ENCODE measurements at places on chromosomes 6 and 20.

- no peak for DNase-seq
Measured at GRCh38 chr20:63309261-63310071, 16.5 kb downstream of the COL20A1 start.

DNA sequence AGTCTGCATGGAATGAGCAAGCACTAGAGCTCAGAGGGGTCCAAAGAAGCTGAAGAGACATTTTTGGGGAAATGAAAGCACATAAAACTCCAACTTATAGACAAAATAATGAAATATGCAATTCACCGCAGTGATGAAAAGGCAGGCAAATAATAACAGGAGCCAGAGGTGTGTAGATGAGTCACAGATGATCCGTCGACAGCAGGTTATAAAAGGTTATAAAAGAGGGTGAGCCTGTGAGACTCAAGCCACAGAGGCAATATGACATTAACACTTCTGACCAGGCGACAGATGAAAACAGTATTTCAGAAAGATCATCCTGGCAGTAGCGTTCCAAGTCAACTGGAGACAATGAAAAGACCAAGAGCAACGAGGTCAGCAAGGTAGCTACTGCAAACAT is 35.8 kb upstream of the ANKRD60 start:
- DNase-seq = no peak

- no peak for DNase-seq
Measured at GRCh38 chr6:98932381-98932780, 15.4 kb downstream of the FBXL4 start.

GRCh38 chr6:16157909-16158308 is 29.0 kb downstream of the MYLIP start:
- no peak for DNase-seq

- no peak for DNase-seq
Measured at GRCh38 chr20:54176610-54177009, 2.8 kb upstream of the CYP24A1 start.

GRCh38 chr6:137699031-137699683 is 167.9 kb upstream of the TNFAIP3 start:
- DNase-seq = no peak

DNA sequence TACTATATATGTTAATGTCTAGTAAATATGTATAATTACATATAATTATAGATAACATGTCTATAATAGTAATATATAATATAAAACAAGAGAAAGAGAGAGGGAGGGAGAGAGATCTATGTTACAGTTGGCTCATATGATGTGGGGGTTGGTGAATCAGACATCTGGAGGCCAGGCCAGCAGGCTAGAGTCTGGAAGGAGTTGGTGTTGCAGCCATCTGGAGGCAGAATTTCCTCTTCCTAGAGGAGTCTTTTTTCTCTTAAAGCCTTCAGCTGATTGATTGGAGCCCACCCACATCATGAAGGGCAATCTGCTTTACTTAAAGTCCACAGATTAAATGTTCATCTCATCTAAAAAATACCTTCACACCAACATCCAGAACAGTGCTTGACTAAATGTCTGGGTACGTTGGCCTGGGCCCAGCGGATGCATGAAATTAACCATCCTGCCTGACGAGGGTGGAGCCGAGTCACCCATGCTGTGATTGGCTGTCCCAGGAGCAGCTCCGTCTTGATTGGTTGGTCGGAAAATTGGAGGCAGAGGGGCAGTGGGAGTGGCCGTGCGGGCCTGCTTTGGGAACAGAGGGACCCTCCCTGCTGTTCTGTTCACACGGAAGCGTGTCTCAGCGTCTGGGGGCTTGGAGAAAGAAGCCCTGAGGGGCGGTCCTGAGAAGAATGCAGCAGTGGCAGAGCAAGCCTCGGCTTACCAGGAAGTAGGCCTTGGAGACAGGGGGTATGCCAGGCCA is 392.4 kb downstream of the QKI start:
- no peak for DNase-seq

DNA sequence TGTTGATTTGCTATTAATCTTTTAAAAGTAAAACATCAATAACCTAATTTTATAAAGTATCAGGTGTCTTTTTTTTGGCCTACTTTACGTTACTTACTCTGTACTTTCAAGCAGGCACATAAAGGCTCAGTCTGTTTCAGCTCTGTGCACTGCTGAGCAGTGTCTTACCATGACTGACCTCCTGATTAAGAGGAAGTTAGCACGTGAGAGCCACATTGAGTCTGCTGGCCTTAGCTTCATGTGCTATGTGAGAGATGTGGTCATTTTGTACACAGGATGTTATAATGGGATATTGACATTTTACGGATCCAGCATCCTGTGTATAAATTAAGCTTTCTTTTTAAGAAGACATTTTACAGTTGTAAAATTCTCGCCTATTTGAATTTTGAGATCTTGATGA is 31.9 kb downstream of the ARID1B start:
- DNase-seq = no peak

DNA sequence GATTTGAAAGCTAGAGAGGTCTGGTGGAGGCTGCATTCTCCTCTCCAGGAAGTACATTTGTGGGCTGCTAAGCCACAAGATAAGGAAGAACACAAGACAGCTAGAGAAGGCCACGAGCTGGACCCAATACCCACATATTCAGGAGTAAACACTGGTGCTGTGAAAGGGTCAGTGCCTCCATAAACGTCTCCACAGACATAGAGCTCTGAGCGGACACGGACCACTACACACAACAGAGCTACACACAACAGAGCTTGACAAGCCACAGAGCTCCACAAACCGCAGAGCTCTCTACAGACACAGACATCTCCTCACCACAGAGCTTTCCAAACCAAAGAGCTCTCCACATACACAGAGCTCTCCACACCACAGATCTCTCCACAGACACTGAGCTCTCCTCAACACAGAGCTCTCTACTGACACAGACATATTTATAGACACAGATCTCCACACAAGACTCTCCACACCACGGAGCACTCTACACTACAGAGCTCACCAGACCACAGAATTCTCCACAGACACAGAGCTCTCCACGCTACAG is 51.9 kb downstream of the ERMARD start:
- DNase-seq = no peak

DNA sequence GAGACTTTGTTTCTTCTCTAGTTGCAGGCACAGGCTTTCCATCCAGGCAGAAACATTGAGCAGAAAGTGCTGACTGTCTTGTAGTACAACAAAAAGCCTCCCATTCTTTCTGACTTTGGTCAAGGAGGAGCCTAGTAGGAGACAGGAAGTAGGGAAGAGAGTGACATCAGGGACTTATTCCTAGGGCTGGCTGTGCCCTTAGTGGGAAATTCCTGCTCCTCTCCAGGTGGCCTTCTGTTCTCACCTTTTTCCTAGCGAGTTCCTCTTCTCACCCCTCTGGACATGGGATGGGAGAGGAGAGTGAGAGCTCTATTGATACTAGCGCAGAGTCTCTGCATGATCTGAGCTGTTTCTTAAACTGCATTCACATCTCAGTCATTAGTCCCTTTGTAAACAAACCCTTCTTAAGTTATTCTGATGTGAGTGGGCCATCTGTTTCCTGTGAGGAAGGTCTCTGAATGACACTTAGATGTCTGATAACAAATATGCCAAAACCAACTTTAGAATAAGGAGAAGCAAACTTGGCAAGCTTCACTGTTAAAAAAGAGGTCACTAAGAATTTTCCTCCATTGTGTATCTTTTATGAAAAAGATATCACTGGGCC is 455.0 kb downstream of the GJA1 start:
- no peak for DNase-seq

DNA sequence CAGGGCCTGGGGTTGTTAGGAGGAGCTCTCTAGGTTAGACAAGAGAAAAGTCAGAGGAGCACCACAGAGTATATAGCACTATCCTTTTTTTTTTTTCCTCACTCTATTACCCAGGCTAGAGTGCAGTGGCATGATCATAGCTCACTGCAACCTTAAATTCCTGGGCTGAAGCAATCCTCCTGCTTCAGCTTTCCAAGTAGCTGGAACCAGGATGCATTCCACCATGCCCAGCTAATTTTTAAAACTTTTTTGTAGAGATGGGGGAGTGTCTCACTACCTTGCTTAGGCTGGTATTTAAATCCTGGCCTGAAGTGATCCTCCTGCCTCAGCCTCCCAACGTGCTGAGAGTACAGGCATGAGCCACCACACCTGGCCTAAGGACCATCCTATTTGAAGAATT is 19.3 kb upstream of the AKIRIN2 start:
- DNase-seq = no peak

DNA sequence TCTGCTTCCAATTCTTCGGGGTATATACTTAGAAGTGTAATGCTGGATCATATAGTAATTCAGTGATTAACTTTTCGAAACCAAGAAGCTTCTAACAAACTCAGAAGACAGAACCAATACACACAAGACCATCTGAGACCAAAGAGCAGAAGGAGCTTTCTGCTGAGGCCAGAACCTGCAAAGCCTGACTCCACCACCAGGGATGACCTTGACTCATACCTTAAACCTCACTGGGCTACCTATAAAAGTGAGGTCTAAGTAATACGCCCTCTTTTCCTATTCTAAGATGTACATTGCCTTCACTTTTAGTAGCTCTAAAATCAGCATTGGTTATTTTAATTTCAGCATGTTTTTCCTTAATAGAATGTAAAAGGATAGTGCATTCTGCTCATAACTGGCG is 84.8 kb downstream of the FOXF2 start:
- no peak for DNase-seq

- no peak for DNase-seq
Measured at GRCh38 chr20:10798811-10799210, 125.0 kb upstream of the JAG1 start.

- no peak for DNase-seq
Measured at GRCh38 chr6:114514170-114514569, 171.3 kb upstream of the HS3ST5 start.

- no peak for DNase-seq
Measured at GRCh38 chr20:8851446-8851845, 217.4 kb upstream of the PLCB4 start.

GRCh38 chr6:158571826-158572652 is 12.1 kb downstream of the TMEM181 start:
- DNase-seq = no peak

DNA sequence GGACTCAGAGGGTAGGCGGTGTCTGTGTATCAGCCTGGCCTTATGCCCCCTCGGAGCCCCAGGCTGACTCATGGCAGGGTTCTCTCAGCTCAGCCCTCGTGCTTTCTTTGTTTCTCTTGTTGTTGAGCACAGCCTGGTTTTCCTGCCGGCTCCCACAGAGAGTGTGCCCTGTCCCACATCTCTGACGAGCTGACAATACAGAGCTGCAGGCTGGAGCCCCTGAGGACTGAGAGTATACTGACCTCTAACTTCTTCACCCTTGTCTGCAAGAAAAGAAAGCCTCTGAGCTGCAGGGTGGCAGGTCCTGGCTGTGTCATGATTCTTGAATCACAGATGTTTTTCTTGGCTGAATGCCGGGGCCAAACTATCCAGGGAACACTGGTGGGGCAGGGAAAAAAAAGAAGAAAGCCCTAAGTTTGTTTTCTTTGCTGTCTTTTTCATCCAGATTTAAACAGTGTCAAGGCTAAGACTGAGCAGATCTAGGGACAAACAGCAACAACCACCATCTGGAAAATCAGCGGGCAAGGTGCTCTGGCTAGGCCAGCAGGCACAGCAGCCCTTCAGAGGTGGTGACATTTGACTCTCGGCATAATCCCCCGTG is 63.3 kb upstream of the ZNF133 start:
- no peak for DNase-seq

GRCh38 chr20:43931976-43932375 is 17.3 kb downstream of the TOX2 start:
- no peak for DNase-seq

DNA sequence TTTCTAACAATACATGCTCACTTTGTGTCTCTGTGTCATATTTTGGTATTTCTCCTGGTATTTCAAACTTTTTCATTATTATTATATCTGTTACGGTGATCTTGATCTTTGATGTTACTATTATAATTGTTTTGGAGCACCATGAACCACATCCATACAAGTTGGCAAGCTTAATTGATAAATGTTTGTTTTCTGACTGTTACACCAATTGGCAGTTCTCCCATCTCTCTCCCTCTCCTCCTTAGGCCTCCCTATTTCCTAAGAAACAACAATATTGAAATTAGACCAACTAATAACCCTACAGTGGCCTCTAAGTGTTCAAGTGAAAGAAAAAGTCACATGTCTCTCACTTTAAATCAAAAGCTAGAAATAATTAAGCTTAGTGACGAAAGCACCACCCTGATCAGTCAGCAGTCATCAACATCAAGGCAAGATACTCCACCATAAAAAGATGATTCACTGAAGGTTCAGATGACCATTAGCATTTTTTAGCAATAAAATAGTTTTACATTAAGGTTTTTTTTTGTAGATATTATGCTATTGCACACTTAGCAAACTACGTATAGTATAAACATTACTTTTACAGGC is 61.5 kb downstream of the IBTK start:
- DNase-seq = peak; percentile 66

- no peak for DNase-seq
Measured at GRCh38 chr6:117870486-117871242, 36.4 kb upstream of the SLC35F1 start.

DNA sequence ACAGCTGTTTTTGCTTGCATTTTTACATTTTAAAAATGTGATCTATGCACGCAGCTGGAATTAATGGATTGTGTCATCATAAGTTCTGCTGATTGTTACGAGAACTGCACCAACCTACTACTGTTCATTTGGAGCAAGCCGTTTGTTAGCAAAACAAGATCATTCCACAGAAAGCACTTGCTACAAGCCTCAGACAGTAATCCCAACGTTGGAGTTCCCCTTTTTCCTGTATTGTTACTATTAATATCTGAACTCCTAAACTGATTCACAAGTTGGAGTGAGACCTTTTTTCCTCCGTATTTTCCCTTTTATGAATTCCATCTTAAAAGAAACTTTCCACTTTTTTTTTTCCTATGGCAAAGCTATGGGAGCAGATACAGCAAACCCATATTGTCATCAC is 3.5 kb downstream of the TENT5A start:
- no peak for DNase-seq

DNA sequence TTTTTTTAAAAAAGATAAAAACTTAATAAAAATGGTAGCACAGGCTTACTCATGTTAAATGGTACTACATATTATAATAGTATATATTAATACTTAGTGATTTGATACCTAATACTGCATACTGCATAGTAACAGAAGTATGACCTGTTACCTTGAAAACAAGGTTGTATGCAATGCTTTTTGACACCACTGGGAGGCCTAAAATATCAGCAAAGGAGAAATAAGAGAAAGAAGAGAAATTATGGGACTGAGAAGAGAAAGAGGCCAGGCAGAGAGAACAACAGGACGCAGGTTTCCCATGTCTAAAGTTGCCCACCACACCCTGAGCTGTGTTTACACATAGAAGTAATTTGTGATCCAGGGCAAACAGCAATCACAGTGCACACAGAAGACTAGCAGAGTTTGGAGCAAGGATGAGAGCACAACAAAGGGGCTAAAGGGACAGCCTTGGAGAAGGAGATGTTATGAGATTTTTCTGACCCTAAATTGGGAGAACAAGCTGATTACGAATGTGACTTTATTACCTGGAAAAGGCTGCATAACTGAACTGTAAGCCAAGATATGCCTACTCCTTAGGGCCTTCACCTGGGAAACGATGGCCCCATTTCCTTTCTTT is 73.2 kb downstream of the ROS1 start:
- DNase-seq = no peak

DNA sequence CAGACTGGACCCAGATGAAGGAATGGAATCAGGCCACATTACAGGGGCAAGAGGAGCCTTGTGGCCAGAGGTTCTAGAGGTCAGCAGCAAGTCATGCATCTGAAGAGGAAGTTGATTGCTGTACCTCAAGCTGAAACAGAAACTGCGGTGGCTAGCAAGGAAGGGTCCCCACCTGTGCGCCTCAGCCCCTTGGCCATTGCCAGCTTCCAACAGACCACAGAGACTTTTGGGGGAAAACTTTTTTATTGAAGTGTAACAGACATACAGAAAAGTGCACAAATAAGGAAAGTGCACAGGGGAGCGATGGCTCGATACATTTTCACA is 26.8 kb upstream of the SLC9A8 start:
- no peak for DNase-seq

GRCh38 chr6:167662075-167662880 is 164.4 kb upstream of the AFDN start:
- DNase-seq = no peak
